Right cardiac atrium (tissue), 5 donors: ENCODE measurements at places on chromosomes 11 and 22.

DNA sequence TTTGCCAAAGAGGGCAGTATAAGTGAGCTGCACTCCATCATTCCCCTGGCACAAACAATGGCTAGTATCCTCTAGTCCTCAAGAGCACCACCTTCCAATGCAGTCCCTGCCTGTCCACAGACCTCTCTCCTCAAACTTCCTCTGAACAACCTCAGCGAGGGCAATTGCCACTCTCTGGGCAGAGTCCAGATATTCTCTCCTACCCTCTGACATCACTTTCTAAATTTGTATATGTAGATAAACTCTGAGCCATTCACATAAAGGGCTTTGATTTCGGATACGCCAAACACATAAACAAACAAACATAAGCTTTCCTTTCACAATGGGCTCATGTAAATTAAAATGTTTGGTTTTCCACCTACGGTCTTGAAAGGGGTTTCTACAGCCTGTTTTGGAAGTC is 3.0 kb upstream of the SLC43A3 start:
- no peak for DNase-seq

- DNase-seq: no peak
Observed at GRCh38 chr11:87726506-87726905, 448.7 kb downstream of the RAB38 start.

DNA sequence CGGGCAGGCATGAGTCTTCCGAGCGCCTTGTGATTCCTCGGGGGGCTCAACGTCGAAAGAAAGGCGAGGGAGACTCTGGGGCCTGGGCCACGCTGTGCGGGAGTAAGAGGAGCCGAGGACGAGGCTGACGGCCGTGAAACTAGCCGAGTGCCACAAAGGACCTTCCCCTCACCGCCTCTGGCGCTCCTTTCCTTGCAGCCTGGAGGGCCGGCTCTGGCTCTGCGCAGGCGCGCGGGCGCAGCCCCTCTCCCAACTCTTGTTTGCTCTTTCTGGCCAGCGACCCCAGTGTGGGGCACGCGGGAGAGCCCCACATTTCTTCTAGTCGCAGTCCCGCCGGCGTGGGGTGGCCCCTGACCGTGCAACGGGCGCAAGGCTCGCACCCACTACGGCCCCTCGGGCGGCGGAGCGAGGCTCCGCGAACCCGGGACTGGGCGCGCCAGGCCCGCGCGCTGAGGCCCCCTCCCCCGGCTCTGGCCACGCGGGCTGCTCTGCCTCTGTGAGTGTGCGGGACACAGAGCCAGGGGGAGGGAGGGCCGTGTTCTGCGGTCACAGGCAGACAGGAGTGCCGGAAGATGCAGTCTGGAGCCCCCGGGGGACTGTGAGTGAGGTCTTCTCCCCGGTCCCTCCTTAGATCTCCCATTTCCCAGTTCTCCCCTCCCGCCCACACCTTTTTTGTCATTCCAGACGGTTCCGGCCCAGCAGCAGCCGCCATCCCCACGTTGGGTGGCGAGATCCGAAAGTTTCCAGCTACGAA is 1.0 kb upstream of the TOB2 start:
- DNase-seq: peak; percentile 90

DNA sequence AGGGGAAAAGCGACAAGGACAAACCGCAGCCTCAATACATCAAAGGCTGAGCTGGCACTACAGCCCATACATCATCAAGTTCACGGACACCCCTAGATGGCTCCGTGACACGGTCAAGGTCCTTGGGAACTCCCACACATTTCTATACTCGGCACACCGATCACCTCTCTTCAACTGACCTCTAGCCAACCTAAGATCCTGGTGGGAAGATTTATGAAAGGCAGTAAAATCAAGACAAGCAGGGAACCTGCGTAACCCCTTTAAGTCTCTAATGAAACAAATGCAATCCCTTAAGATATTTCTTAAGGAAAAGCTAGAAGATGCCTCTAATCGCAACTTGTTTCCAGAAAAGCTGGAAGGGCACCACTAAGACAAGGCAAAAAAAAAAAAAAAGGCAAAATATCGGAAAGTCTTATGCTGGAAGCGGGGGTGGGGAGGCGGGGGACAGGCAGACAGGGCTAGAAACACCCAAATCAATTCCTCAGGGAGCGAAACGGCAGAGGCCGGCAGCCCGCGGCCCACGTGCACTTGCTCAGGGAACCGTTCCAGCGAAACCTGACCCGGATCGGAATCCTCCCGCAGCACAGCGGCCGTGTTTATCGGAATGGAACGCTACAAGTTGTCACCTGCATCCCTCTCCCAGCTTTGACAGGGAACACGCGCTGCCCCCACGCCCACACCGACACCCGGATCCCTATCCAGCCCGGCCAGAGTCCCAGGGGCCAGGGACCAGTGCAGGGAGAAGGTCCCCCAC is 1.4 kb downstream of the ARHGAP20 start:
- DNase-seq: peak; percentile 45

DNA sequence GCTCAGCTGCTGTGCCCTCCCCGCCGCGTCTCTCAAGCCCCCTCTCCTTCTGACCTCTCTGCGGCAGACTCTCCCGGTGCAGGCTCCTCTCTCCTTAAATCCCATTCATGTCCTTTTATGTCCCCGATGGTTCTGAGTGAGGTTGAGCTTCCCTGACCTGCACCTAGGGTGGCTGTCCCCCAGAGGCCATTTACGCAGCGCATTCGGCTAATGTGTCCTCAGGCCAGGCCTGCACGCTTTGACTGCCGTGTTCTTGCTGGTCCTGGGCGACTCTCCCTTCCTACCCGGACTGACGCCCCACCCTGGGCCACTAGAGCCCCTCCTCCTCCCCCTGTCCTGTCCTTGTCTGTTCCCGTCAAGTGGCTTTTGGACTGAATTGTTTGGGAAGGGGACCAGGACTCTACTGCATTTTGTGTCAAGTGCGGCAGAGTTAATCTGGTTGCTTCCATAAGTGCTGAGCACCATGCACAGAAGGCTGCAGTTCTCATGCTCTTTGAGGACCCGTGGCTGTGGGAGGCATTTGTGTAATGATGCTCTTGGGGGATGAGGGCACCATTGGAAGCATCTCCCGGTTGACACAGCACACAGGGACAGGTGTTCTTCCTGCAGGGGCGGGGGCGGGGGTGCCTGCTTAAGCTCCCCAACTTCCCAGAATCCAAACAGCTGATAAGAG is 37.1 kb downstream of the IGHMBP2 start:
- peak; percentile 19 for DNase-seq

GRCh38 chr22:50236731-50237409 is 8.0 kb downstream of the TUBGCP6 start:
- DNase-seq: peak; percentile 18
